Germinal center (tissue), 1 donor: ENCODE measurements at places on chromosomes 5 and 9.
A peak's percentile ranks its signal among the peaks of the same experiment; 100 is the strongest.

GRCh38 chr9:93962561-93963440 lies 7.6 kb upstream of the BARX1 start:
- peak; percentile 83 for DNase-seq

DNA sequence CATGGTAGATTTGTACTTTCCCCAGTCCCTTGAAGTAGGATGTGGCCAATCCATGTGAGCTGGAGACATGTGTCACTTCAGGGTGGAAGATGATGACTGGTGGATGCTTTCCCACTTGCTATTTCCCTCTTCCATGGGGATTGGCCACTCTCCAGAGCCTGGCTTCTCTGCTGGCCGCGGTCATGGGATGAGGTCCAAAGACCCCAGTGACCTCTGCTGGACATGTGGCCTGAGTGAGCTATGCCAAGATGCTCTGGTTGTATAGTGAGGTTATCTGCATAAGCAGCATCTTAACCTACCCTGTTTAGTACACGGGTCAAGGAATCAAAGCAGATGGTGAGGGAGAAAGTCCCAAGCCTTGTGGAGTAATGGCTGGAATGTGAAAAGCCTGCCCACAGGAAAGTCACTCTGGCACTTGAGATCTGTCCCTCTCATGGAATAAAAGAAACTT lies 47.1 kb downstream of the SH3PXD2B start:
- no peak for DNase-seq

DNA sequence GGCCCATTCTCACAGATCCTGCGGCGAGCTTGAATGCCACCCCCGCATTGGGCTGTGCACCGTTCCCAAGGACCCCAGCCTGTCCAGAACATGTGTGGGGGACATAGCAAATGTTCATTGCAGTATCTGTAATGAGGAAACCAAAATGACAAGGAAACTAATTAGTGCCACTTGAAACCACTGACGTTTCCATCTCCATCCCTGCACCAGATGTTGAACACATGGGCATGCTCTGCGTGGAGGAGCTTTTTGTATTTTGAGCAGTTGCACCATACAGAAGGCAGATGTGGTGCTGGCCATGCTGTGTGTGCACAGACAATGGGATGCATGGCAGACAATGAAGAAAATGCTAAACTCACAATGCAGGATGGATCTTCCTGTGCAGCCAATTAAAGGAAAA lies 437.7 kb downstream of the SEMA5A start:
- DNase-seq = no peak

DNA sequence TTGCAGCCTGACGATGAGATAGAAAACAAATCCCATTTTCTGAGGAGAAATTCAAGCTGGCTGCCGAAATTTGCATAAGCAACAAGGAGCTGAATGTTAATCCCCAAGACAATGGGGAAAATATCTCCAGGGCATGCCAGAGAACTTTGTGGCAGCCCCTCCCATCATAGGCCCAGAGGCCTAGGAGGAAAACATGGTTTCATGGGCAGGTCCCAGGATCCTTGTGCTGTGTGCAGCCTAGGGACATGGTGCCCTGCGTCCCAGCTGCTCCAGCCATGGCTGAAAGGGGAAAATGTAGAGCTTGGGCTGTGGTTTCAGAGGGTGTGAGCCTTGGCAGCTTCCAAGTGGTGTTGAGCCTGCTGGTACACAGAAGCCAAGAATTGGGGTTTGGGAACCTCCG lies 48.8 kb upstream of the MAN2A1 start:
- no peak for DNase-seq

DNA sequence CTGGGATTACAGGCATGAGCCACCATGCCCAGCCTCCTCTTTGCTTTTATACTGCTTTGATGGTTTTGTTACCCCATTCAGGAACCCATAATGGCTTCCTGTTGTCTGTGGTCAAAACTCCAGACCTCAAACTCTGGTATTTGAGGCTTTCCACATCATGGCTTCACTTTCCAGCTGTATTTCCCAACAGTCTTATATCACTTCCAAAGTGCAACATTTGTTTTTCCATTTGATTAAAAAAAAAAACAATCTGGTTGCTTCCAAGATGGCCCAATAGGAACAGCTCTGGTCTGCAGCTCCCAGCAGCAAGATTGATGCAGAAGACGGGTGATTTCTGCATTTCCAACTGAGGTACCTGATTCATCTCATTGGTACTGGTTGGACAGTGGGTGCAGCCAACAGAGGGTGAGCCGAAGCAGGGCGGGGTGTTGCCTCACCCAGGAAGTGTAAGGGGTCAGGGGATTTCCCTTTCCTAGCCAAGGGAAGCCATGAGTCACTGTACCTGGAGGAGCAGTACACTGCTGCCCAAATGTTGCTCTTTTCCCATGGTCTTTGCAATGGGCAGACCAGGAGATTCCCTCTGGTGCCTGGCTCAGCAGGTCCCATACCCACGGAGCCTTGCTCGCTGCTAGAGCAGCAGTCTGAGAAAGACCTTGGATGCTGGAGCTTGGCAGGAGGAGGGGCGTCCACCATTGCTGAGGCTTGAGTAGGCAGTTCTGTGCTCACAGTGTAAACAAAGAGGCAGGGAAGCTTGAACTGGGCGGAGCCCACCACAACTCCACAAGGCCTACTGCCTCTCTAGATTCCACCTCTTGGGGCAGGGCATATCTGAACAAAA lies 458.4 kb downstream of the KDM4C start:
- no peak for DNase-seq

- no peak for DNase-seq
Observed at GRCh38 chr9:82020331-82020730, 31.8 kb downstream of the SPATA31D1 start.

GRCh38 chr9:136341042-136341655 lies 13.8 kb downstream of the GPSM1 start:
- no peak for DNase-seq

DNA sequence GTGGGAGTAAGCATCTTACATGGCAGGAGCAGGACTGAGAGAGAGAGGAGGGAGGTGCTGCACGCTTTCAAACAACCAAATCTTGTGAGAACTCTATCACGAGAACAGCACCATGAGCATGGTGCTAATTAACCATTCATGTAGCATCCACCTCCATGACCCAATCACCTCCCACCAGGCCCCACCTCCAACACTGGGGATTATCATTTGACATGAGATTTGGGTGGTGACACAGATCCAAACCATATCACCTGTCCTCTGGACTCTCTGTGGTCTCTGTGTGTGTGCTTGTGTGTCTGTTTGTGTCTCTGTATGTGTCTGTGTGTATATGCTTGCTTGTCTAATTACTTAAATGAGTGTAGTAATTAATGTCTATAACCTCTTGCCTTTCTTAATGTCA lies 31.1 kb downstream of the SEC61B start:
- no peak for DNase-seq

DNA sequence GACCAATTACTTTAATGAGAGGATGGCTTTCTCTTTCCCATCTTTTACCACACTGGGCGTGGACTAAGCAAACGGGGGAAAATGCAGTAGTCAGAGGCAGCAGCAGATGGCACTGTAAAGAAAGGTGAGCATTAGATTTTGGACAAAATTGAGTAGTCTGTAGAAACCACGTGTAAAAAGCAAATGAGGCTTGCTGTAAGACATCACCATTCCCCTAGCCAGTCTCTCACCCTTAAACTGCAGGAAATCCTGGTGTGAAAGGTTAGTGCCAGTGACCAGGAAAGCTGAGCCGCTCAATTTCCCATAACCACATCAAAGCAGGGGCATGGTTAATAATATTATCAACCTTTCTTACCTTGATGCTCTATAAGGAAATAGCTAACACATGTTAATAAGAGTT lies 31.8 kb downstream of the SPATA31C2 start:
- no peak for DNase-seq

DNA sequence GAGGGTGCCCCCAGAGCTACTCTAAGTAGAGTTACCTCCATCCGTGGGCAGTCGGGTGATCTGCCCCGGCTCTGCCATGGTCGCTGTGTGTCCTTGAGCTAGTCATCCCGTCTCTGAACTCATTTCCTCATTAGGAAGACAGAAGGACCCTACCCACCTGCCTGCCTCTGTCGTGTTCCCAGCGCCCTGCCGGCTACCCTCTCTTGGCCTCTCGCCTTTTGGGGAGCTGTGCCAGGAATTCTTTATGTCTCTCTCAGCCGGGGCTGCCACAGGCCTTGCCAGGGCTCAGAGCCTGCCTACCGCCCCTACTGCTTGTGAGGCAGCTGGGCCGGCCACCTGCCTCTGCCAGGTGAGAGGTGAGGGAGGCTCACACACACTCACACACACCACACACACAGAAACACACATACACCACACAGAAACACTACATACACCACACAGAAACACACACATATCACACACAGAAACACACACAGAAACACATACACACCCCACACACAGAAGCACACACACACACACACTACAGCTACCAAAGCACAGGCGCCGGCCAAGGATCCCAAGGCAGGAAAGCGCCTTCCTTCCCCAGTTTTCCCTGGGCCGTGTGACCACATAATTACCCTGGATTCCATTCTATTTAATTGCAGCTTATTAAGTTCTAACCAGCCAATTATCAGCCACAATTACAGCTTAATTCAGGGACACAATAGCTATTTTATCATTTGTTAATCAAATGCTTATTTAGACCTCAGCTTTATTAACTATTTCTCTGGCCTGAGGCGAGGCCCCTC lies 41.7 kb downstream of the UNC5A start:
- no peak for DNase-seq

GRCh38 chr9:114388764-114389375 lies 1.1 kb upstream of the AKNA start:
- no peak for DNase-seq

GRCh38 chr5:172910828-172911627 lies 48.2 kb upstream of the RPL26L1 start:
- no peak for DNase-seq

GRCh38 chr5:17287501-17288155 lies 70.2 kb downstream of the BASP1 start:
- DNase-seq = no peak

GRCh38 chr5:25539536-25539935 lies 894.8 kb upstream of the CDH10 start:
- no peak for DNase-seq

DNA sequence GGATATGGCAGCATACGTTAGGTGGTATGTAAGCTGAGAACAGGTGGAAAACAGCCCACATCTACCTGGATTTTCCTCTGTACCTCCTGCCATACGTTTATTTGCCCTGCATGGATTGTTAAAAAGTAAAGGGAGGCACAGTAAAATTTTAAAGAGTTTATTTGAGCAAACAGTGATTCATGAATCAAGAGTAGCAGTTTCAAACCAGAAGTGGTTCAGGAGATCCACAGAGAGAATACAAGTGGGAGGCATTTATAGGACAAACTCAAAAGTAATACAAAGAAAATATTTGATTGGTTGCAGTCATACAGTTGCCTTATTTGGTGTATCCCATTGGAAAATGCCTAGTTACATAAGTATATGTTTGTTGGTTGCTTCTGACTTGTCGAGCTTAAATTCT lies 117.6 kb downstream of the FAM170A start:
- DNase-seq = no peak

DNA sequence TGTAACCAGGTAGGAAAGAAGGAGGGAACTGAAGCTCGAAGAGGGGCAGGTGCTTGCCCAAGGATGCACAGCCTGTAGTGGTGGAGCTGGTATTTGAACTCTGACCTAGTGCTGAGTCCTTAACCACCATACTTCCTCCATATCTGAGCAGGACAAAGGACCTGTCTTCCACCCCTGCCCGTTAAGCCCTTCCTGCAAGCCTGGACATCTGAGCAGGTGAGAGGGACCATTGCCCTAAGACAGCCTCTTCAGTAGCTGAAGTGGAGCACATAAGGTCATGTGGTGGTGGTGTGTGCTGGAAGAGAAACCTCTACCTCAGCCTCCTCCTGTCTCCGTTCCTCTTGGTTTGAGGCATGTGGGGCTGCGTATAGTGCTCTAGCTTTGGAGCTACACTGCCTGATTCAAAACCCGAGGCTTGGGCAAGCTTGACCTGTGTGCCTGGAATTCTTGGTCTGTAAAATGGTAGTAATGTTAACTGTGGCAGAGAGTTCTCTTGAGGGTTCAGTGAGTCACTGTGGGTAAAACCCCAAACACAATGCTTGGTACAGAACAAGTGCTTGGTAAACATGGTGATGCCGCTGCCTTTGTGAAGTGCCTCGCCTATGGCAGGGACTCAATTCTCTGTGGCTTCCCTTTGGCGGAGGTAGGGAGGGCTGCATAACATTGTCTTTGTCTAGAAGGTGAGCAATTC lies 7.4 kb downstream of the GALNT10 start:
- no peak for DNase-seq

DNA sequence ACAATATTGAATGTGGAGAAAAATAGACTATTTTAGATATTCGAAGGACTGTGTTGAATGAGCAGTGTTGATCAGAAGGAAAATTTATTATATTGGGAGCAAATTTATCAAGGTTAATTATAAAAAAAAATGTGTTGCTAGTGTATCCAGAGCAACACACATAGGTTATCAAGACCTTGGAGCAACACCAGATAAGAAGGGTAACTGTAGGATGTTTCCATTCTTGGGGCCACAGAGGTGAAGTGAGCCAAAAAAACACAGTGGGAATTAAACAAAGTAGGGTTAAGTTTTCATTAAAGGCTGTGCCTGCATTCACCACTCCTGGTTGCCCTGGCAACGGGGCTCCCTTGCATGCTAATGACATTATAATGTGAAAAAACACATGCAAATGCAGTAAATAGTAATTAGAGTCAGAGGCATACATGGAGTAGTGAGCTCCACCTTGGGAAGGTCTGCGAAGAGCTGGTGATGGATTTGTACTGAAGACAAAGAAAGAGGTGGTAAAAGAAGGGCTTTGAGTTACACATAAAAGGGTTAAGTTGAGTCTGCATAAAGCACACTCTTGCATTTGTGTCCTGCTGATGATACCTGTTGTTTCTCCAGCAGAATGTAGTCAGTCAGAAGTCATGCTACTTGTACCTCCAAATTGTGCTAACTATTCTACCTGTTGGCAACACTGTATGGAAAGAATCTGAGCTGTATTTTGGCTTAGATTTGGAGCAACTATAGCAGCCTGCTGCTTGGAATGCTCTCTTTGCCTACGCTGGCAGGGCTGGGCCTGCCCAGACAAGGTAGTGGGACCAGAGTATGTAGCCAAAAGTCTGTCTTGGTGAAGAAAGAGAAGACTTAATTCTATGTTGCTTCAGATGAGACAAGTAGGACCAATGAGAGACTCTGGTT lies 59.6 kb downstream of the ATG10 start:
- DNase-seq = no peak
